Activated CD4-positive, CD25-positive, alpha-beta regulatory T cell treated with anti-CD3 and anti-CD28 coated beads, Interleukin-2, amount 50 U/mL, for 24 hours (primary cell): ENCODE measurements at places on chromosomes 7 and 10.

- no peak for ATAC-seq
Measured at GRCh38 chr7:16744518-16745250, 8.9 kb upstream of the TSPAN13 start.

- no peak for ATAC-seq
Measured at GRCh38 chr7:81170291-81170690, 251.4 kb upstream of the SEMA3C start.

DNA sequence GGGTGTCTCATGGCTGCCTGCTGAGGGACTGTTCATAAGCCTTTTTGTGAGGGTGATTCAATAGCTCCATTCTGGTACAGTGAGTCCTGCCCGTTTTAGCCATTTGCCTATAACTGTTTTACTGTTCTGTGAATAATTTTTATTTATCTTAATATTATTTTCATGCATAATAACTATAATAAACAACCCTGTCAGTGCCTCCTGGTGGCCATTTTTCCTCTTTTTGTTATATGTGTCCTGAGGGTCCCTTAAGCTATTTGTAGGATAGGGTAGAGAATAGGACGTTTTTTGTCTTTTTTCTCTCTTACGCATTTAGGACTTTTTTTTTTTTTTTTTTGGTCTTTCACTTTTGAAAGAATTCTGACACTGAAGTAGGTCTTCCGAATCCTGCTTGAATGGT is 2.9 kb downstream of the C1QL3 start:
- ATAC-seq, result no peak

- no peak for ATAC-seq
Measured at GRCh38 chr10:120573355-120573754, 116.3 kb downstream of the PLPP4 start.

- ATAC-seq, result no peak
Measured at GRCh38 chr7:159115601-159116501, 28.8 kb downstream of the VIPR2 start.

GRCh38 chr10:51028420-51028819 is 45.9 kb upstream of the PRKG1 start:
- ATAC-seq, result no peak

DNA sequence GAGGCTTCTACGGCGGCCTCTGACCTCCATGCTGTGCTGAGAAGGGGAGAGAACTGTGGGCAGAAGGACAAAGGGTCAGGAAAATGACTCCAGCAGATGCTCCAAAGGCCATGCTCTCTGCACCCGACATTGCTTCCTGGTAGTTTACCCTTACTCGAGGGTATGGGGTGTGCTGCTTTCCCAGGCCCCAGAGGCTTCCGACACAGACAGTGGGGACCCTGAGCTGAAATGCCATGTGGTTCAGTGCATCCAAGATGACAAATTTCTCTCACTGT is 130.9 kb downstream of the PTPN20 start:
- ATAC-seq, result no peak
